ENCODE measurements at places on chromosomes 11 and 22. TPM values are rescaled to one million over a fixed set of nuclear protein-coding genes. Genes with fewer than 3 reads are reported as not detected.

Gene ROM1
- 5.4 TPM for total RNA-seq

GRCh38 chr22:27699383-27700019, 102.1 kb downstream of the MN1 start:
- DNase-seq = no peak

DNA sequence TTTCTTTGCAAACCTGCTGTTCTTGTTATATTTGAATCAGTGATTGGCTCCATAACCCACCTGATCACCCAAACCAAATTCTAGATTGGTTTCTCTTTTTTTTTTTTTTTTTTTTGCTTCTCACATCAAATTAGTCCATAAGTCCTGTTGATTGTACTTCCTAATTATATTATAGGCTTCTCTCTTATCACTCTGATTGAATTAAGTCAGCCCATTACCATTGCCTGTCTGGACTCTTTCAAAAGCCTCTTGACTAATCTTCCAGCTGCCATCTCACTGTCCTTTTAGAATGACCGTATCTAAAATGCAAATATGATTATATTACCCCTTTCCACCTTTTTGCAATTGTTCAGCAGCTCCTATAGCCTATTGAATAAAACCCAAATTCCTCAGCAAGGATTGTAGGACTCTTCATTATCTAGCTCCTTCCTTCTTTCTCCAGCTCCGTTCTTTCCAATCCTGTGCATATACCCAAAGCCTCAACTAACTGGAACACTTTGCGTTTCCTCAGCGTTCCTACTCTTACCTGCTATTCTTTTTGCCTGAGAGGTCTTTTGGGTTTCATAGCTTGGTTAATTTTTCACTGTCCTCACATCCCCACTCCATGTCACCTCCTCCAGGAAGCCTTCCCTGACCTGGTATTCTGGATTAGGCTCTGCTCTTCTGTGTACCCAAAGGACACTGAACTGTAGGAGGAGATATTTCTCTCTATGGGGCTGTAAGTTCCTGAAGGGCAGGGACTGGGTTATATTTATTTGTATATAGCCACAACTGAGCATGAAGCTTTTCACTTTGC, 423.3 kb downstream of the TMEM135 start:
- DNase-seq = no peak

DNA sequence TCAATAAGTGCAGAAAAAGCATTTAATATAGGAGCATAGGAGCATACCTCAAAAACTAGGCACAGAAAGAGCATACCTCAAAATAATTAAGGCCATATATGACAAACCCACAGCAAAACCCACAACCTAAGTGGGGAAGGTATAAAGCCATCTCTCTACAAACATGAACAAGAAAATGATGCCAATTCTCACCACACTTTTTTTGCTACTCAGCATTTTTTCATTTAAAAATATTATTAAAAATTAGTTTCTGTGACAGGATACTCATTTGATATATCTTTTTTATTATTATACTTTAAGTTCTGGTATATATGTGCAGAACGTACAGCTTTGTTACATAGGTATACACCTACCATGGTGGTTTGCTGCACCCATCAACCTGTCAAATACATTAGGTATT, 352.0 kb downstream of the LUZP2 start:
- no peak for DNase-seq

DNA sequence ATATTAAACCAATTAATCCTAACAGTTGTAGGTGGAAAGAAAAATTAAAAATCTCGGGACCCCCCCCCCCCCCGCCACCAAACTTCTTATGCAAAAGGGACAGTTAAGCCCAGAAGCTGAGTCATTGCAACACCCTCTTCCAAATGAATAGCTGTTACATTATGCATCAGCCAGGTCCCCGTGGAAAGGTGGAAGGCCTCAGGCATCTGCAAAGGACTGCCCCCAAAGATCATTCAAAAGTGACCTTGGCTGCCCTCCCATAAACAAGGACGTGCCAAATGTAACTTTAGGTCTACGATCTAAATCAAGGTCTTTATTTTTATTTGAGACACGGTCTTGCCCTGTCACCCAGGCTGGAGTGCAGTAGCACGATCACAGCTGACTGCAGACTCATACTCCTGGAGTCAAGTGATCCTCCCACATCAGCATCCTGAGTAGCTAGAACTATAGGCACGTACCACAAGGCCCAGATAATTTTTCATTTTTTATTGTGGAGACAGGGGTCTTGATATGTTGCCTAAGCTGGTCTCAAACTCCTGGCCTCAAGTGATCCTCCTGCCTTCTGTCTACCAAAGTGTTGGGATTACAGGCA, 22.8 kb downstream of the SYN3 start:
- DNase-seq = no peak

- DNase-seq = no peak
These were observed 29.0 kb downstream of the RTN4R start for GRCh38 chr22:20238901-20239675.

Gene BEST1
- total RNA-seq = 9.4 TPM

- DNase-seq = no peak
These were observed 120.1 kb downstream of the SWAP70 start for GRCh38 chr11:9783986-9784385.

Gene SCGB2A2
- total RNA-seq = not detected
